ENCODE measurements at places on chromosomes 16 and 17.

DNA sequence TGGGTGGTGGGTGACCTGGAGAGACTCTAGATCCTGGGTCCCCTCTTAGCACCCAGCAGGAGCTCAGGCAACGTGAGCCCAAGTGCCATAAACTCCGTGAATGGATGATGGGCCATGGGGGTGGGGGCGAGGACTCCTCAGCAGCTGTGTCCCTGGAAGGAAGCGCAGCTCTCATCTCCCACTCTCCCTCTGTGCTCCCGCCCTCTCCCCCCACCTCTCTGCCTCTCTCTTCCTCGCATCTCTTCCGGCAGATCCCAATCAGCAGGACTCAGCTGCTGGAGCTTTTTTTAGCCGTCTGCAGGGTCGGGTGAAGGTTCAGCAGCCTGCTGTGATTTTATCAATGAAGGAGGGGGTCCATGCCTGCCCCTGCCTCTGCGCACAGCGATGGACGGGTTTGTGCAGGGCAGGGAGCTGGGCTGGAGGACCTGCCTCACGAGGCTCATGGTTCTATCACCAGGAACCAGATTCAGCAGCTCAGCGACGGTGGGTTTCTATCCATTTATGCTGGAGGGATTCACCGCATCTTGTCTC, 8.3 kb downstream of the CCR7 start:
- no peak for DNase-seq

GRCh38 chr17:72462407-72462806, 341.6 kb downstream of the SOX9 start:
- no peak for DNase-seq

GRCh38 chr17:13420878-13421277, 180.9 kb downstream of the HS3ST3A1 start:
- DNase-seq = no peak

DNA sequence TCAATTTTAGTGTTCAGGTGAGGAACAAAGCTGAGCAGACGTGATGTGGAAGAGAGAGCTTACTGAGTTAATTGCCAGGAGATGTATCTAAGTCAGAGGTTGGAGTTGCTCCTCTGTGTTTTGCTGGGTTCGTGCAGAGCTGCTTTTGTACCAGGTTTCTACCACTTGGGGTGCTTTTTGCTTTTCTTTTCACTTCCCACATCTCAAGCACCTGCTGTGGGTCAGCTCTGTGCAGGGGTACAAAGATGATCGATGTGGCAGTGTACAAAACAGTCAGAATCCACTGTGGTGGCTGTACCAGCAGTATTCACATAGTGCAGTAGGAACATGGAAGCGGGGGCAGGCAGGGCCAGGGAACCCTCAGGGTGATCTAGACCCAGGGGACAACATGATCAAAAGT, 14.8 kb downstream of the UNK start:
- no peak for DNase-seq

DNA sequence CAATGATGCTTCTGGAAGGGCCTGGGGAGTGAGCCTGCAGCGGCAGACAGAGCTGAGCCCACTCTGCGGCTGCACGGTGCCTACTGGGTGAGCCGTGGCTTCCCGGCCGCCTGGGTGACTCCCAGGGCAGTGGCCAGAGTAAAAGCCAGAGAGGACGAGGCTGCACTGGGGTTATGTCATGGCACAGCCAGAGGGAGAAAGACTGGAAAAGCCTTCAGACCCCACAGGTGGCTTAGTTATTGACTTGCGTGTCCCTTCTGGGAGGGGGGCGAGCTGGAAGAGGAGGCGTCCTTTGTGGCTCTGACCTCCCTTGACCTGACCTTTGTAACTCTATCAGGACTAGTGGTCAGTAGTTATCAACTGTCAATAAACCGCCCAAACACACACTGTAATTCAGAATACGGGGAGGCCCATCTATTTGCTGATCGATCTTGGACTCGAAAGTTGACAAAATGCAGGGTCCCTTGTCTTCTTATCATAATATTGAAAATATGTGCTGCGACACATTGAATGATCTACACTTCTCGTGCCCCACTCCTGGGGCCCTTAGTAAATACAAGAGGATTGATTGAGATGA, 385.9 kb upstream of the ZFHX3 start:
- no peak for DNase-seq

DNA sequence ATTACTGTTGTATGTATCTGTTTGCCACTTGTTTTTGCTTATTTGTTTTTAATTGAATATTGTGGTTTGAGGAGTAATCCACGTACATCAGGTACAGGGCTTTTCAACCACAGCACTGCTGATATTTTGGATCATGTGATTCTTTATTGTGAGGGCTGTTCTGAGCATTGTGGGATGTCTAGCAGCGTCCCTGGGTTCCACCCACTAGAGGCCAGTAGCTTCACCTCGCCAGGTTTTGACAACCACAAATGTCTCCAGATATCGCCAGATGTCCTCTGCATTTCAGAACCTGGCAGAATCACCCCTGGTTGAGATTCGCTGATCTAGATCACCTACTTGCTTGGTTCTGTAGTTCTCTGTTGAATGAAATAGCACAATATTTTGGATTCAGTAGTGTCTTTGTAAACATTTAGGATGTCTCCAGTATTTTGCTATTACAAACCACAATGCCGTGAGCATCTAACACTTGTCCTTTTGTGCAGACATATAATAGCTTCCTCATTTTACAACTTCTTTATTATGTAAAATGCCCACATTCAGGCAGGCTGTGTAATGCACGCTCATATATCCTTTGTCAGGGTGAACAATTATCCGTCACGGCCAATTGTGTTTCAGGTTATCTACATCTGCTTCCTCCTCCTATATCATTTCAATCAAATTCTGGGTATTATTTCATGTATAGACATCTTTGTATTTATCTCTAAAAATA, 380.3 kb downstream of the SNX29 start:
- DNase-seq = no peak

GRCh38 chr17:64505340-64506200, 519 bp downstream of the DDX5 start:
- peak; percentile 55 for DNase-seq

DNA sequence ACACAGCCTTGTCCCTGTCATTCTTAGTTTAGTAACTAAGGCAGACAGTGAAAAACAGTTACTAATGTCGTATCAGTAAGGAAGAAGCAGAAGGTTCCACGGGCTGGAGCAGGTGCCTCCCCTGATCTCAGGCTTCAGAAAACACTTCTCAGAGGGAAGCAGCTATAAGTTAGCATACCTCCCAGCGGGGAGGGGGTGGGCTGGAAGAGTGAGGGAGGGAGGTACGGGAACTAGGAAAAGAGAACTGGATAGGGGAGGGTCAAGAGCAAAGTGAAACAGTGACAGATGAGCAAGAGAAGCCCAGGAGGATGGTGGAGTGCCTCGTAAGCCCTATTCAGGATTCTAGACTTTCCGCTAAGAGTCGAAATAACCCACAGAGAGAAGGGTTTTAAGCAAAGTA, 186.3 kb upstream of the XYLT1 start:
- no peak for DNase-seq

- DNase-seq = no peak
These were observed 50.4 kb upstream of the ERN1 start for GRCh38 chr17:64180089-64181073.

GRCh38 chr17:44268709-44269534, 987 bp upstream of the SLC4A1 start:
- DNase-seq = no peak

GRCh38 chr17:72602517-72603419, 481.9 kb downstream of the SOX9 start:
- DNase-seq = no peak

- DNase-seq = no peak
These were observed 9.5 kb downstream of the ADGRG1 start for GRCh38 chr16:57637965-57638364.

- no peak for DNase-seq
These were observed 42.8 kb upstream of the GCSH start for GRCh38 chr16:81138831-81139557.

DNA sequence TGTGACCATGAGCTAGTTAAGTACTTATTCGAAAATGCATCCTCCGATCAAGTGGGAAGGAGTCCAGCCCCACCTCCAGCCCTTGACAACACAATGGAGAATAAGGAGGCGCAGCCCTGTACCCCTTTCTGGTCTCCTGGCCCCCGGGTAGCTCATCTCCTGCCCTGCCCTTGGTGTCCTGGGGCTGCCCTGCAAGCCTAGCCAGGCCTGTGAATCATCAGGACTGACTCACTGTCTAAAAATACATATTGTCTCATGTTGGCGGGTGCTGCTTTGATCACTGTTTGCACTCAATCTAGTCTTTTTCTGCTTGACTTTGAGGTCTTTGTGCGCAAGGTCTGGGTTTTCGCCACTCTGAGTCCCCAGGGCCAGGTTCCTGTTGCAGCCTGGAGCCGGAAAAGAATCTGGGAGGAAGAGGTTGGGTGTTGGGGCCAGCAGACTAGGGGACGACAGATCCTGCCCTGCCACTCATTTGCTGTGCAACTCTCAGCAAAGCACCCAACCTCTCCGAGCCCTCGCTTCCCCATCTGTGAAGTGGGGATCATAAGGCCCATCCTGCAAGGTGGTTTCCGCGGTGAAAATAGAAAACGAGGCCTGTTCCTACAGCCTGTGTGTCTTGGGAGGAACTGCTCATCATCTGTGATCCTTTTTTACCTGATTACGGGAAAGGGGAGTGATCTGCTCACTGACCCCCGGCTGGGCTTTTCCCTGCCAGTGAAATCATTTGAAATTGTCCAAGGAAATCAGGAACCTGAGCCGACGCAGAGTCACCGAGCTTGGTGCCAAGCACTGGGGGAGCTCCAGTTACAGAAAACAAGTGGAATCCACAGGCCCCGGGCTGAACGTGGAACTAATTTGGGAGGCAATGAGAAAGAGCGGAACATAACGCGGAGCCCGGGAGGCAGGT, 230.4 kb downstream of the PARN start:
- no peak for DNase-seq

- no peak for DNase-seq
These were observed 215.8 kb downstream of the RBFOX3 start for GRCh38 chr17:79395066-79395465.

- no peak for DNase-seq
These were observed 30.8 kb upstream of the DHX40 start for GRCh38 chr17:59534583-59534982.

GRCh38 chr17:48579471-48579759, 1.3 kb upstream of the HOXB4 start:
- no peak for DNase-seq

DNA sequence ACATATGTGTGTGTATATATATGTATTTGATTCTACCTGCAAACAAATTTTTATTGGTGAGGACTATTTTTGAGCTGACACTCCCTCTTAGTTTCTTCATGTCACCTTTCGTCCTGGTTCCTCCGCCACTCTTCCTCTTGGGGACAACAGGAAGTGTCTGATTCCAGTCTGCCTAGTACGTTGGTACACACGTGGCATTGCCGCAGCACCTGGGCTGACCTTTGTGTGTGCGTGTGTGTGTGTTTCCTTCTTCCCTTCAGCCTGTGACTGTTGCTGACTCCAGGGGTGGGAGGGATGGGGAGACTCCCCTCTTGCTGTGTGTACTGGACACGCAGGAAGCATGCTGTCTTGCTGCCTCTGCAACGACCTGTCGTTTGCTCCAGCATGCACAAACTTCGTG, 29.4 kb upstream of the CACNG5 start:
- no peak for DNase-seq

GRCh38 chr17:21513012-21513570, 136.9 kb downstream of the KCNJ12 start:
- peak; percentile 55 for DNase-seq

DNA sequence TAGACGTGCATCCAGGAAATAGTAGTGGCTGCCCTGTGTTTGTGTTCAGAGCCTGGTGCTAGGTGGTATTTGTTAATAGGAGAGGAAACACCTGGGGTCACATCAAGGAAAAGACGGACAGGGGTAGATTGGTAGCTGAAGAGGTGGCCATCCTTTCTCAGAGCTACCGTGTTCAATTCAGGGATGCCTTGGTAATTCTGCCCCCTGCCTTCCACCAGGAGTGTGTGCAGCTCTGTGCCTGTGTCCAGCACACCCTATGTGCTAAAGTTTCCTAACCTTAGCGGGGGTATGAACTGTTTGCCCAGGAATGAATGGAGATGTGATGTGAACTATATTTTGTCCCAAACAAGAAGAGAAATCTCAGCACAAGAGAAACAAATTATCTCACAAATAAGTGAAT, 174.1 kb upstream of the MPHOSPH6 start:
- DNase-seq = no peak

DNA sequence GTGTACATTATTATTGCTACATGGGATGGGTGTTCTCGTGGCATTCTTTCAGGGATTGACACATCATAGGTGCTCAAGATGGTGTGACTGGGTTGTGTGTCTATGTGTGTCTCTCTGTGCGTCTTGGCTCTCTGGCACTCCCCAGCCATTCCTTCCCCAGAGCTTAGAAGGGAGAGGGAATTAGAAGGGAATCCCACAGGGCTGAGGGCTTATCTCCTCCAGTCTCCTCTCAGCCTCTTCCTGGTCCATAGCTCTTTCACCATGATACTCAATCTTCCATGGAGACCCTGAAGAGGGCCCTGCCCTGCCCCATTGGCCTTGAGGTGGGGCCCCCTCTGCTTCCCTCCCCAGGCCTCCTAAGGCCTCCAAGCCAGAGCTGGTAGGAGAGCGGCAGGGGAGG, 52.0 kb downstream of the MRM1 start:
- DNase-seq = no peak

DNA sequence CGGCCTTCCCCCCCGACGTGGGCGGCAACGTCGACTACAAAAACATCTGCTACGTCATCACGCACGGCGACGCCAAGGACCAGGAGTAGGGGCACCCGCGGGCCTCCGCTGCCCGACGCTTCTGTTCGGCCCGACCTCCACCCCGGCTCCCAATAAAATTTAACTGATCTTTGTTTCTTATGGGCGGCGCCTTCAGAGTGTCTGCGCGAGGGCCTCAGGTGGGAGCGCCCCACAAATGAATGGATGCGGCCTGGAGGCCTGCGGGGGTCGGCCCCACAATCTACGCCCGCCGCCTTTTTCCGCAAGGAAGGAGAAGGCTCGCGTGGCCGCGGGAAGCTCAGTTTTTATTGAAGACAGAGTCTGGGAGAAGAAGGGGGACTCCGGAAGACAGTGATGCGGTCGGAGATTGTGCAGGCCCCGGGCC, 3.2 kb downstream of the MYL11 start:
- no peak for DNase-seq

DNA sequence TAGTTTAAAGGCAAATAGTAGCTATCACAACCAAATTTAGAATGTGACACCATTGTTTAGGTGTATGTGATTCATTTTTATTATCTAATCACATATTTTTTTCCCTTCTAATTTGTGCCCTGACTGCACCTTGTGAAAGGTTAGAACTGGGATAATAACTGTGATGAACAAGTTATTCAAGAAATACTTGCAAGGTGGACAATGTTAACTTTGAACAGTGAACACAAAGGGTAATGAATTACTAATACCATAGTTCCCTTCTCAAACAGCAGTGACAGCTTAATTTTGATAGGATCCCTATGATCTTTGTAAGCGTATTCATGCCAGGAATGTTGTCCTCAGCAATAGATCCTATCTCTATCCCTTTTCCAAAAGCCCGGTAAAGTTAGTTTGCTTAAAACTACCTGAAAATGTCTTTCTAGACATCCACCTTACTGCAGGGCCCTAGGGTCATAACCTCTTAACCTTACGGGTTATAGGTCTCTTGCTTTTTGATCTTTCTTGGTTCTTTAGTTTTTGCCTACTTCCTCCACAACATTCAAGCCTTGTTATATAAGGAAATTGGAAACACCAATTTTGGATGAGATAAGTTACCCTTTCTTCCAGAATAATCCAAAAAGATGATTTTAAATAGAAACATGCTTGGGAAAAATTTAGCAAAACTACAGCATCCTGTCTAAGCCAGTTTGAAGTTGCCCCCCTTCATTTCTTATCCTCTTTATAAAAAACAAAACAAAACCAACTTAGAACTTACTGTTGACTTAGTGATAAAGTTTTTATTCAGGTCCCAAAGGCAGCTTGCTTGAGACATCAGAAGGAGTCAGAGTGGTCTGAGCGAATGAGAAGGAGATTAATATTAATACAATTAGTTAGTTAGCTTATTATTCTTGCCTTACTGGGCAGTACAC, 200.0 kb upstream of the TBX2 start:
- no peak for DNase-seq

Data from stimulated activated CD8-positive, alpha-beta memory T cell treated with anti-CD3 and anti-CD28 coated beads, Interleukin-7, amount 100 ng/mL, for 24 hours (primary cell).